T-helper 17 cell (primary cell): ENCODE measurements at places on chromosomes 7 and 10.

- no peak overlapping the region for H3K27ac ChIP-seq
- DNase-seq = no peak
- no peaks in the 10 kb centered on the region for H3K4me1 ChIP-seq
- no peak overlapping the region for H3K4me3 ChIP-seq
These were observed 750.7 kb upstream of the SORCS1 start for GRCh38 chr10:107915215-107915610.

GRCh38 chr7:66974986-66975590, 20.3 kb downstream of the SBDS start:
- no peak for DNase-seq
- no peaks in the 10 kb centered on the region for H3K36me3 ChIP-seq
- H3K4me3 ChIP-seq = no peak overlapping the region
- H3K4me1 ChIP-seq = no peaks in the 10 kb centered on the region
- H3K27me3 ChIP-seq = no peaks in the 10 kb centered on the region
- H3K27ac ChIP-seq = no peak overlapping the region

GRCh38 chr7:91940171-91940570, 491 bp upstream of the AKAP9 start:
- peaks cover 25% of the 10 kb centered on the region for H3K4me1 ChIP-seq
- peaks cover 6% of the 10 kb centered on the region for H3K36me3 ChIP-seq
- peak overlapping the region; percentile 96 for H3K27ac ChIP-seq

- peak overlapping the region; percentile 41 for H3K4me3 ChIP-seq
- no peak for DNase-seq
- H3K36me3 ChIP-seq = no peaks in the 10 kb centered on the region
- no peaks in the 10 kb centered on the region for H3K4me1 ChIP-seq
- no peak overlapping the region for H3K27ac ChIP-seq
These were observed 562 bp upstream of the ADGRA1 start for GRCh38 chr10:133087045-133087678.

- H3K4me1 ChIP-seq = peaks cover 59% of the 10 kb centered on the region
- H3K36me3 ChIP-seq = peaks cover 2% of the 10 kb centered on the region
- H3K4me3 ChIP-seq = peak overlapping the region; percentile 47
- DNase-seq = no peak
- H3K27ac ChIP-seq = peak overlapping the region; percentile 62
- H3K27me3 ChIP-seq = no peaks in the 10 kb centered on the region
These were observed 24.8 kb downstream of the CCSER2 start for GRCh38 chr10:84353052-84353803.

GRCh38 chr10:50410066-50410811, 158.9 kb upstream of the ASAH2 start:
- H3K36me3 ChIP-seq = peaks cover 2% of the 10 kb centered on the region
- H3K27ac ChIP-seq = no peak overlapping the region
- no peaks in the 10 kb centered on the region for H3K27me3 ChIP-seq
- no peak overlapping the region for H3K4me3 ChIP-seq
- peaks cover 23% of the 10 kb centered on the region for H3K4me1 ChIP-seq
- DNase-seq = no peak

GRCh38 chr7:43038254-43038653, 74.2 kb upstream of the HECW1 start:
- H3K27ac ChIP-seq = no peak overlapping the region
- DNase-seq = no peak
- H3K4me3 ChIP-seq = no peak overlapping the region
- no peaks in the 10 kb centered on the region for H3K36me3 ChIP-seq

DNA sequence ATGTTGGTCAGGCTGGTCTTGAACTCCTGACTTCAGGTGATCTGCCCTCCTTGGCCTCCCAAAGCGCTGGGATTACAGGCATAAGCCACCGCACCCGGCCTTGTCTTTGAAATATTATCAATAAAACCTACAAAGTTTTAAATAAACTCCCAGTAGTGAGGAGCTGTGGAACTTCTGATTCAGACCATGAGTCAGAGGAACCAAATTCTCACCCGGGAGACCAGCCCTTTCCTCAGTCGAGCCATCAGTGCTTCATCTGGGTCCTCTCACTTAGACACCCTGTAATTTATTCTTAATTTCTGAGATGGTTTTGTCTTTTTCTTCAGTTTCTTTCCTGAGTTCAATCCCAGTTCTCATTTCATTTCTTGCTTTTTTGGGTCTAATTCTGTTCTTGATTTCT, 68.6 kb downstream of the DYNC2I1 start:
- DNase-seq = no peak
- H3K36me3 ChIP-seq = peaks cover 26% of the 10 kb centered on the region
- H3K4me1 ChIP-seq = peaks cover 3% of the 10 kb centered on the region
- no peaks in the 10 kb centered on the region for H3K27me3 ChIP-seq

DNA sequence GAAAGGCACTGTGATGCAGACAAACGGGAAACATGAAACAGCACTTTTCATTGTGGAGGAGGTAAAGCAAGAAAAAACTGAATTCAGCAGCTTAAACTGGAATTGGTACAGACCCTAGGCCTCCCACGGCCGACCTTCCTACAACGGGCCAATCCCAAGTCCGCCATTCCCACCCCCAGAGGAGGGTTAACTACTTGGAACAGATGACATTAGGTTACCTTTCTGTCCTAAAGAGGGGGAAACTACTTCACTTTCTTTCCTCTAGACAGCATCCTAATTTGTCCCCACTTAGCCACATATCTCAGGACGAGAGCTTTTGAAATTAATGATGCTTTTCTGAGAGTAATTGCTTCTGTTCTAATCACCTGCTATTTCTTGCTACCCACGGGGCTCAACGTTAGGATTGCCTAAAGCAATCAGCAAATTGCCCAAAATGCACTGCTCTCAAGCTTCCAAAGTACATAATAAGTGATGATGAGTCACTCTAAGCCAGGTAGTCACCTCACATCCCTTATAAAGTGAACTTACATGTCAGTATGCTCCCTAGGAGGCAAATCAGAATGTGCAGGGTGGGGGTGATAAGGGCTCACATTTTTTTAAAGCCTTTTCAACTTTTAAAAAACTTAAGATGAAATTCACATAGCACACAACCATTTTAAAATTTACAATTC, 36.7 kb downstream of the LSM5 start:
- H3K4me1 ChIP-seq = no peaks in the 10 kb centered on the region
- DNase-seq = no peak
- no peaks in the 10 kb centered on the region for H3K36me3 ChIP-seq
- peaks cover 31% of the 10 kb centered on the region for H3K27me3 ChIP-seq
- no peak overlapping the region for H3K27ac ChIP-seq
- no peak overlapping the region for H3K4me3 ChIP-seq

GRCh38 chr7:46239846-46240245, 318.8 kb upstream of the IGFBP3 start:
- no peak overlapping the region for H3K27ac ChIP-seq
- H3K4me1 ChIP-seq = no peaks in the 10 kb centered on the region

DNA sequence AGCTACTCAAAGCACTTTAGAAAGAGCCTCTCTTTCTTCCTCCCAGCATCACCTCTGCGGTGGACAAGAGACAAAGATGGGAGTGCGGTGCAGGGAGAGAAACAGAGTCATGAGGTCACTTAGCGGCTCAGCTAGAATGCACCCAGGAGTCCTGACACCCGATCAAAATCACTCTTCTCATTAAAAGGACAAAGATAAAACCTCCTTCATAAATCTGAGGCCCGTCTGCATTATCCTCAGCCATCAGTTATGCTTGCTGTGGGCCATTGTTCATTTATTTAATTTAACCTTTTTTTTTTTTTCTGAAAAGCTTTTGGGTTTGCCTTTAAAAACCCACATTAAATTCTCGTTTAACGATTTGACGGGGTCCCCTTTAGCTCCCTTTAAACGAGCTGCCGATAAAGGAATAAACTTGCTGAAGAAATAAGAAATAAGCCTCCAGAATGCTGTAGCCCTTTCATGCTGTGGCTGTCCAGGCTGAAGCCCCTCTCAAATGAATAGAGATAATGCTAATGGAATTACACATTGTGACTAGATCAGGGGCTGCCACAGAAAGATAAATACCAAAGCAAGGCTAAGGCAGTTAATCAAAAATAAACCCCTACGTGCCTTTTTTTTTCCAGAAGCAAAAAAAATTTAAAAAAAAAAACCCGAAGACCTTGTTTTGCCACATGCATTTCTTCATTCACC, 16.1 kb upstream of the PLXNA4 start:
- H3K27me3 ChIP-seq = peaks cover 16% of the 10 kb centered on the region
- H3K4me3 ChIP-seq = no peak overlapping the region
- H3K4me1 ChIP-seq = no peaks in the 10 kb centered on the region
- no peak overlapping the region for H3K27ac ChIP-seq

GRCh38 chr7:44284881-44285541, 40.4 kb downstream of the CAMK2B start:
- no peaks in the 10 kb centered on the region for H3K36me3 ChIP-seq
- peak; percentile 2 for DNase-seq
- no peak overlapping the region for H3K27ac ChIP-seq

- no peak for DNase-seq
- H3K36me3 ChIP-seq = peaks cover 6% of the 10 kb centered on the region
- H3K27ac ChIP-seq = no peak overlapping the region
- no peak overlapping the region for H3K4me3 ChIP-seq
- peaks cover 2% of the 10 kb centered on the region for H3K4me1 ChIP-seq
- peaks cover 73% of the 10 kb centered on the region for H3K27me3 ChIP-seq
These were observed 91.0 kb upstream of the NFE2L3 start for GRCh38 chr7:26060733-26061677.

GRCh38 chr7:81469869-81470723, 299.8 kb downstream of the HGF start:
- H3K36me3 ChIP-seq = no peaks in the 10 kb centered on the region
- no peak overlapping the region for H3K4me3 ChIP-seq
- no peaks in the 10 kb centered on the region for H3K27me3 ChIP-seq
- no peak overlapping the region for H3K27ac ChIP-seq
- no peaks in the 10 kb centered on the region for H3K4me1 ChIP-seq

DNA sequence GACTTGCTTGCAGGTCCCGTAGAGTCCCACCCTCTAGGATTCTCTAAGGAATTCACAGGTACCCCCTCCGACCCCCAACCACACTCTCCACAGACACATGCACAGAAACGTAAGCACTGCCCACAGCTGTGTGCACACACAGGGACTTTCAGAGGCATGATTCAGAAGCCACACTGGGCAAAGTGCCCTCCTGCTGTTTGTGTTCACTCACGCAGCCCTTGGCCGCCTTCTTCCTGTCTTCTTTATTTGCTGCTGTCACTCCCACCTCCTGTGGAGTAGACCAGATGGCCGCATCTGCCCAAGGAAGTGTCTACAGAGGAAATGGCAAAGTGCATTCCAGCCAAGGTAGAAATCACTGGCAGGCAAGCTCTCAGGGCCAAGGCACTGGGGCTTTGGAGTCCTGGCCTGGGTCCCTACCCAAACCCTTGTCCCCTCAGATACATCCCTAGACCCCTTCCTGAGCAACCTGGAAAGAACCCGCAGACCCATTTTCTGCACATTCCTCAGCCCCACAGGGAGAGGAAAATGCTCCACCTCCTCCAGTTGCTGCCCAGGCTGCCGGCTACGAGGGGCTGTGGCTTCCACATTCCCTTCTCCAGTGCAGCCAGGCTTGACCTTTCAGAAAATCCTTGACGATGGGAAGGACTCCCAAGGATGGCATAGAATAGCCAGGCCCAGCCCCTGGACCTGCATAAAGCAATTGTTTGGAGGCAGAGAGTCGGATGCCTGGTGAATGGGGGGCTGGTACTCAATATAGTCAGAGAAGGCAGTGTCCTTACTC, 21.6 kb upstream of the GIMAP8 start:
- H3K27me3 ChIP-seq = peaks cover 6% of the 10 kb centered on the region
- H3K4me3 ChIP-seq = no peak overlapping the region
- H3K36me3 ChIP-seq = no peaks in the 10 kb centered on the region
- peak overlapping the region; percentile 29 for H3K27ac ChIP-seq
- DNase-seq = no peak

DNA sequence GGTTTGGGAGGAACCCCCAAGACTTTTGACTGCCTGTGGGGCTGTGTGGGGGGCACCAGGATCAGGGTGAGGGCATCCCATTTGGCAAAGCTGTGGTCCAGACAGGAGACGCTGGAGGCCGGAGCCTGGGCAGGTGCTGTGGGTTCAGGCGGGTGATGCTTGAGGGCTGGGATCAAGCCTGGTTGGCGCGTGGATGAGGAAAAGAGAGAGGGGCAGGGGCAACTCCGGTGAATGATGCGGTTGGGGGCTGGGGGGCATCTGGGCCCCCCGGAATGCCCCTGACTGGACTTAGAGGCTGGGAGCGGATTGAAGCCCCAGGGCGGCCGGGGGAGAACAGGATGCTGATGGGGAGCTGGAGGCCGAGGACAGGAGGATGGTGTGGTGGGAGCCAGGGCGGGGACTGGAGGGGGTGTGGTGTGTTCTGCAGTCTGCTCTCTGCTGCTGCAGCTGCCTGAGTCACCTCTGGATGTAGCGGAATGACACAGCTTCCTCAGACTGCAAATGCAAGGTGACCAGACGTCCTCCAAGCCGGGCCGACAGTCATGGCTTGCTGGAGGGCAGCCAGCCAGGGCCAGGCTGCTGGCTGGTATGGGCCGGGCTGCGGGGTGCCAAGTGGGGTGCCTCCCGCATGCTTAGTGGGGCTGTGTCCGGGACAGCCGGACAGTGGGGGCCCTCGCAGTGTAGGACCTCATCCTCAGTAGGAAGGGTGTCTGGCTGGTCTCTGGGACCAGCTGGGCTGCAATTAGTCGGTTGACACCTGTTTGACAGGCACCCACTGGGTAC, 3.2 kb downstream of the MAFK start:
- H3K36me3 ChIP-seq = no peaks in the 10 kb centered on the region
- H3K4me1 ChIP-seq = peaks cover 28% of the 10 kb centered on the region
- DNase-seq = no peak
- H3K27me3 ChIP-seq = no peaks in the 10 kb centered on the region
- peak overlapping the region; percentile 94 for H3K27ac ChIP-seq
- peak overlapping the region; percentile 90 for H3K4me3 ChIP-seq

DNA sequence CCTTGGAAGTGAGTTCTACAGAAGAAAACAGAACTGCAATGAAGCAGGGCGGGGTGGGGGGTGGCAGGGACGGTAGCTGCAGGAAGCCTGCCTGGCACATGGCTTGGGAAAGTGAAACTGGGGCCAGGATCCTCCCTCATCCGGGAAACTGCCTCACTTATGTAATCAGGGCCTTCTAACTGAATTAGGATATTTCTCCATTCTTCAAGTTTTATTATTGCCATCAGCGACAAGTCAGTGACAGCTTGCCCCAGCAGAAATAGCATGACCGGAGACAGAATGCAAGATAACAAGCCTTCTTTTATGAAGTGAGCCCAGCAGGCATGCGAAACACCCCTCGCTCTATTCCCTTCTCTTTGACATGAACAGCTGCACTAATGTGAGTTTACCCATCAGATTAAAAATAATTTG, 77.5 kb upstream of the CACUL1 start:
- no peak overlapping the region for H3K4me3 ChIP-seq
- H3K36me3 ChIP-seq = no peaks in the 10 kb centered on the region
- peaks cover 7% of the 10 kb centered on the region for H3K27me3 ChIP-seq
